ENCODE measurements at places on chromosomes 1 and 21. TPM values are rescaled to one million over a fixed set of nuclear protein-coding genes. Genes with fewer than 3 reads are reported as not detected.
A peak's percentile ranks its signal among the peaks of the same experiment; 100 is the strongest.

DNA sequence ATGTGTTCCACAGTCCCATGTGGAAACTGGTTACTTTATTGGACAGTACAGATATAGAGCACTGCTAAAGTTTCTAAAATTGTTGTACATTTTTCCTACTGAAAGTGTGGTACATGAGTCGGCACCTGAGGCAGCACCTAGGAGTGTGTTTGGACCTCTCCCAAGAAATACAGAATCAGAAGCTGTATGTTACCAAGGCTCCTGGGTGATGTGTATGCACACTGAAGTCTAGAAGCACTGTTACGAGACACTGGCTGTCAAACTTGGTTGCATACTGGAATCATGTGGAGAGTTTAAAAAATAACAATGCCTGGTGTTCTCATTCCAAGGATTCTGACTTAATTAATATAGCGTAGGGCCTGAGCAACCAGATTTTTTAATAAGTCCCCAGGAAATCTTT is 46.6 kb downstream of the ERO1B start:
- no peak for DNase-seq

CHI3L2 gene
- polyA plus RNA-seq, result 3.4 TPM

IFNLR1 gene
- polyA plus RNA-seq, result 1.2 TPM

GRCh38 chr1:39754906-39755504 is 16.1 kb downstream of the OXCT2 start:
- DNase-seq, result peak; percentile 30

RNU5D-1 gene
- not detected for polyA plus RNA-seq

GRCh38 chr1:221494670-221495069 is 247.2 kb downstream of the DUSP10 start:
- DNase-seq, result no peak

RNF187 gene
- 37.2 TPM for polyA plus RNA-seq

- no peak for DNase-seq
Observed at GRCh38 chr1:87852410-87853161, 523.9 kb downstream of the LMO4 start.

- no peak for DNase-seq
Observed at GRCh38 chr1:7373876-7374562, 397.1 kb upstream of the VAMP3 start.

DNA sequence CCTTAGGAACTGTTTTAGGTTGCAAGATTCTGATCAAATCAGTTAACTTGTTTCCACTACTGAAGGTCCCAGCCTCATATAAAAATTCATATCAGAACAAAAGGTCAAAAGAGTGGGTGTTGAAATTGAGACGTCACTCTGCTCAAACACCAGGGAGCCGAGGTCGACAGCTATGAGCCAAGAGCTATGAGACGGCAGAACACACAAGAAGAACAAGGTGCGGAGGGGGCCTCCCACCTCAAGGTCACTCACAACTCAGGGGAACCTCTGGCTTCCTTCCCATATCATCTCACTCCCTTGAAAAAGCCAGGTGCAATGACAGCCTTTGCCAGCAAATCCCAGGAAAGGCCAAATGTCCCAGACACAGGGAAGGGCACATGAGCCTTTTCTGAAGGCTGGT is 749 bp downstream of the SEC16B start:
- no peak for DNase-seq

SLC25A34 gene
- 1.1 TPM for polyA plus RNA-seq

DNA sequence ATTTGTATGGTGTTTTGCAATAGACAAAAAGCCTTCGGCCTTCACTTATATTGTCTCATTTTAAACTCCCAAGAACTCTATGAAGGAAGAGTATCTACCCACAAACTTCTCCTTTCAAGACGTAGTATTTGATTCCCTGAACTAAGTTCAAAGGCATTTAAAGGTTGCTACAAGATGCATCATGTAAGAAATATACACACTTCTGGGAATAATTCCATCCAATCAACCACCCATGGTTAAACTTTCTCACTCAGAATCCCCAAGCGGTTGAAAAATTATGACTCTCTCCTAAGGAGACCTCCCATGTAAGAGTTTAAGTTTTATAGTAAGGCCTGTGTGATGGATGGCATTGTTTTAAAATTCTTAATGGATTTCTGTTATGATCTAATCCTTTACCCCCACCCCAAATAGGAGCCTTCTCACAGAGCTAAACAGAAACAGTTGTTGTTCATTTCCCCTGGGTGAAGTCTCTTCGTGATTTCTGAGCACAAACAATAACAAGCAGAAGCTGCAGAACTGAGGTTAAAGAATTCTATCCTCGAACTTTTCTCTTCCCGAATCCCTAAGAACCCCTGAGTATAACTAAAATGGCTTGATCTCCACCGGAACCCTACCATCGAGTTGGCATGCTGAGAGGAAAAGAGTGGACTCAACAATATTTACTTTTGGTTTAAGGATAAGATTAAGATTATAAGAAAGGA is 185.0 kb downstream of the TGFBR3 start:
- no peak for DNase-seq

DNA sequence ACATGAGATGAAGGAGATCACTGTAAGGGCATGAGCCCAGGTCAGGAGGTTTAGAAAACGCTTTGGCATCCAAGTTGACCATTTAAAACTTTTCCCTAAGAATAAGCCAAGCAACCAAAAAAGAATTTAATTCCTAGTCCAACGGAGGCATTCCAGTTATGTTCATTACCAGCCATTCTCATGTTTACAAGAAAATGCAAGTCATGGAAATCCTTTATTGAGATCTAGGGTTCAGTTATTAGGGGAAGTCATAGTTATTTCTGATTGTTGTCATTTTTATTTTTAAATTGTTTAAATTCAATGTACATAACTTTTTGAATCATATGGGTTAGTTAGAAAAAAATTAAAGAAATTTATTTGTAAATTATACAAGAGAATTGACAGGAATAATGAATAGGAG is 24.5 kb downstream of the CFHR5 start:
- no peak for DNase-seq

- no peak for DNase-seq
Observed at GRCh38 chr1:209458921-209459320, 124.6 kb upstream of the CAMK1G start.

- no peak for DNase-seq
Observed at GRCh38 chr1:224640018-224640417, 23.9 kb downstream of the CNIH3 start.

DNA sequence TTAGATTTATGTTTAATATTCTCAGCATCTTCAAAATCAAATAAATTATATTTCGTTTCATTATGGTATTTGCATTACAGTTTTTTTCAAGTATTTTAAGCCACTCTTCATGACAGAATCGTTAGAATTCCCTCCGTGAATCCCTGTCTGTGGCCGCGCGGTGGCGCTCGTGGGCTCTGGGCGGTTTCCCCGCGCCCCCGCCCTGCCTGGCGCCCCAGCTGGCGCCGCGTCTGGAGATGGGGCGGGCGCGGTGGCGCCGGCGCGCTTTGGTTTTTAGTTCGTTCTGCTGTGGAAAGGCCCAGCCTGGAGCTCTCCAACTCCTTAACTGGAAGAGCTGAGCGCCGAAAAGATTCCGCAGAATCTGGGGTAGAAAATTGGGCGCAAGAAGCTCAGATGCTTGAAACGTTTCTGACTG is 25.7 kb downstream of the PRMT2 start:
- peak; percentile 65 for DNase-seq

DNA sequence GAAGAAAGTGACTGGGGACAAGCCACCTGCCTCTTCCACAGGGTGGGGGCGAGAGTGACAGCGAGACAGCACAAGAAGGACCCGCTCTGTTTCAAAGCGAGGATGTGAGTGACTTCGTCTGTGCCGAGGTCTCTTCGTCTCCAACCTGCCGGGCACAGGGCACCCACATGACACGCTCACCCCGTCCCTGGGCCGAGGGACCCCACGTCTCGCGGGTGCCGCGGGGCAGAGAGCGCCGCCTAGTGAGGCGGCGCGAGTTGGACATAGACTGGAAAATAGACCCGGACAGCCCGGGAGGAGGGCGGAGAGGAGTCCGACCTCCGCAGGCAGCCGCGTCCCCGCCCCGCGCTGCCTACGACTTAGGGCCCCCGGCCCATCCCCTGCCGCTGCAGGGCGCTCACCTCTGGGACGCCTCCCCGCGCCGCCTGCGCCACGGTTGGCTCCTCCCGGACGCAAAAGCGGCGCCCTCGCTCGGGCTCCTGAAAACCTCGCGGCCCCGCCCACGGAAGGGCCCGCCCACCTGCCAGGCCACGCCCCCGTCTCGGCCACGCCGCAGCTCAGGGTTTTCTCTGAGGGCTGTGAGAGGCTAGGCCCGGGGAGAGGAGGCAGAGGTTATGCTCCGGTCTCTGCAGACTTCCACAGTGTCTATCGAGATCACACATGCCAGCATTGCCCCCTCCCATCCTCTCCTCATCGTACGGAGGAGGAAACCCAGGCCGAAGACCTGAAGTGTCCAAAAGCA is at the start of gene TLR5:
Gene TLR5, minus strand, starts transcription at position 454 of the 742 bp plus-strand sequence. CDS start 30,217 bp downstream, outside the sequence.
- peak; percentile 84 for DNase-seq

DNA sequence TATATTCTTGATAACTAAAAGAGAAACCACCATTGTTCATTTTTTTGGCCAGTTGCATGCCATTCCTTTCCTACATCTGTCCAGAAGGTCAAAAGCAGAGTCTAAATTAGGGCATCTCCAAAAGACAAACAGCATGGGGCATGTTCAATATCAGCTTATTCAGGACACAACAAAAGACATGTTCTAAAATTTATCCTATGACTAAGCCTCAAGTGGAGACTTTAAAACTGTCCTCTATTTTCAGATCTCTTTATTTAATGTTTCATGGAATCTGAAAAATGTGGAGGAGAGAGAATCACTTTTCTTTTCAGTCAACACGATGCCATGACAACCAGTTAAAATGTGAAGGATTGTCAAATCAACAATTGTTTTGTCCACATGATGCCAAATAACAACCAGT is 303.4 kb upstream of the PRMT6 start:
- no peak for DNase-seq

DNA sequence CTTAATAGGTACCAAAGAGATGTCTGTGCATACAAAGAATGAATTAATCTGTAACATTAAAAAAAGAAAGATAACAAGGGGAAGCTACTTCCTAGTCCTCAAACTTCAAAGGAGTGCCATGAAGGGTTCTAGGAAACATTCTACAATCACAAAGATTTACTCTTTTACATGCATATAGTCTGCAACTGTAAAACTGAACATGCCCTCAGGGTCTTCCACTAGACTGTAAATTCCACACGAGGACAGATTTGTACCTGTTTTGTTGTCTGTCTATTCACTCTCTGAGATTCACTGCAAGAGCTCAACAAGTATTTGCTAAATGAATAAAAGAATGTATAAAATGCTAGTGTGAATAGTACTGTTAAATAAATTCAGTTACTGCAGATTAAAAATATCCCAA is 4.4 kb downstream of the JAK1 start:
- no peak for DNase-seq

ZC3H12A gene
- polyA plus RNA-seq, result 5.2 TPM

DNA sequence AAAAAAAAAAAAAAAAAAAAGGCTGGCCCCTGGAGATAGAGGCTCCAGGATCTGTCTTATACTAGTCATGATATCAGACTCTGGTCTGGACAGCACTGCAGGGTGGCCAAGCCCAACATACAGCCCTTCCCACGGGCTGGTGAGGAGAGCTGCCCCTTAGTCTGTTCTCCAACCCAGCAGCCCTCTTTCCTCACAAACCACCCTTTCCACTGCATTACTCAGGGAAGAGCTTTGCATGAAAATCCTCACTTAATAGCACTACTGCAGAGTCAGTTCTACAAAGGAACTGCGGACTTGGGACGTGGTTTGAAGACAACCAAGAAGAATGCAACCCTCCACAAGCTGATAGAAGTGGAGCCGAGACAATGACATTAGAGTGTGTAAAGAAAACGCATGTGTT is 5.7 kb downstream of the BCAR3 start:
- DNase-seq, result no peak

DNA sequence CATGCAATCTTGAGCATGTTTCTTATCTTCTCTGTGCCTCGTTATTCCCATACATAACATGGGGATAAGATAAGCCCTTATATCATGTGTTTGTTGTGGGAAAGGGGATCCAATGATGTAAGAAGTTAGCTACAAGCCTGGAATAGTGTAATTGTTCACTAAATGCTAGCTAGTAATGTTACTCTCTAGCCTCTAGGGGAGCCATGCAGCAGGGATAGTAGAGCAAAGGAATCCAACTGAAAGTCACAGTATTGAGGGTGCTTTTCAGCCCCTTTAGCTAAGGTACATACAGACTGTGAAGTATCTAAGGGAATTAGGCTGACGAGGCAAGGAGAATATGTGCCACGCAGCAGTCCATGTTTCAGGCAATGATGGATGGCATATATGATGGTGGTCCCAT is 46.9 kb downstream of the IL23R start:
- DNase-seq, result no peak

GRCh38 chr21:44557491-44558328 is 885 bp downstream of the KRTAP10-3 start:
- no peak for DNase-seq

TMEM240 gene
- 12.1 TPM for polyA plus RNA-seq

- no peak for DNase-seq
Observed at GRCh38 chr1:105210747-105211146, 1461.0 kb downstream of the AMY1C start.

DNA sequence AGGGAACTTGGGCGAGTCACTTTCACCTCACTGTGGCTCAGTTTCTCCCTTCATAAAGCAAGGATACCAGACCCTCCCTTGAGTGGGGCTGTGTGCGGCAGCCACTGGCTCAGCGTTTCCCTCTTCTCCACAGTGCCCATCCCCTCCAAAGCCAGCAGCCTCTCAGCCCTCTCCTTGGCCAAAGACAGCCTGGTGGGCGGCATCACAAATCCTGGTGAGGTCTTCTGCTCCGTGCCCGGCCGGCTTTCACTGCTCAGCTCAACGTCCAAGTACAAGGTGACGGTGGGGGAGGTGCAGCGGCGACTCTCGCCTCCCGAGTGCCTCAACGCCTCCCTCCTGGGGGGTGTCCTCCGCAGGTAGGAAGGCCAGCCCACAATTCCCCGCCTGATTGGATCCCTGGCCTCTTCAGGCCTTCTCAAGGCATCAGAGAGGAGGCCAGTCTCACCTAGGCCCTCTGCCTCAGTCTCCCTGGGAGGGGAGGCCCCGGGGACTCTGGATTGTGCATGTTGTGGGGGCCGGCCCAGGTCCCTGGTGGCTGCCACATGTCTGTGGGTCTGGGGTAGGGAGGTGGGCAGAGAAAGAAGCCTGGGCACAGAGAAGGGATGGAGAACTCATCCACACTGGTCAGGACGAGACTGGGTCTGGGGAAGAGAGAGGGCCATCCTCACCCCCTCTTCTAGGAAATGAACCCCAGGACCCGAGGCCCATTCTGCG is 15.2 kb downstream of the TFAP2E start:
- no peak for DNase-seq

- no peak for DNase-seq
Observed at GRCh38 chr1:56824938-56825337, 5.7 kb upstream of the FYB2 start.

DNA sequence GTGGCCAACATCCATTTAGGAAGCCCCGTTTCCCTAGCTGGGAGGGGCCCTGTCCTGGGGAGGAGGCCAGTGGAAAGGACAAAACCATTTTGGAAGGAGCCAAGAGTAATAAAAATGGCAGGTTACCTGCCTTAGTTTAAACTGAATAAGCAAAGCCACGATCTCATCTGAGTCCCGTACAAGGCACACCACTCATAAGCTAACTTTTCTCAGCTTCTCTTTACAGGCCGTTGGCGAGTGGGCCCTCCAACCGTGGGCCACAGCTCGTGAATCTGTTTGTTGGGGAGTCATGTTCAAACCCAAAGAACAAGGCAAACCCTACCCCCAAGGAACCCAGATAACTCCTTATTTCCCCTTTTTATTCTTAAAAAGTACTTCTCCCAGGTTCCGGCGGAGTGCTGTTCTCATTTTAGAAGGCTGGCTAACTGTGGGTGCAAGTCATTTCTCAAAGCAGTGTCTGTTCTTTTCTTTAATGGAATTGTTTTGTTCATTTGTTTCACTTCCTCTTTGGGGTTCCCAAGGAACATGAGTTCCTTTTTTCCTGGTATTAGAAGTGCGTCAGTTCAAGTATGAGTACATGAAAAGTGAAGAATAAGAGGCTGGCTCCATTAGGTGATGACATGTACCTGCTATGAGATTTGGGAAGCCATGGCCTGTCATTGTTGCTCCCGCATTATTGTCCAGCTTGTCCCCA is 89.0 kb downstream of the PSMG1 start:
- DNase-seq, result no peak

All from heart right ventricle (tissue), 16 donors.